ENCODE measurements at places on chromosomes 5 and 9. TPM values are rescaled to one million over a fixed set of nuclear protein-coding genes. Genes with fewer than 3 reads are reported as not detected.

SRD5A1 gene
- total RNA-seq = 16.2 TPM

FBXW11 gene
- total RNA-seq = 39.5 TPM

TTC16 gene
- total RNA-seq = 0.31 TPM

GNAQ gene
- 95.9 TPM for total RNA-seq

COL15A1 gene
- total RNA-seq = 11.2 TPM

FBN2 gene
- total RNA-seq = 1.6 TPM

SH2D3C gene
- total RNA-seq = 4.7 TPM

CENPH gene
- 1.6 TPM for total RNA-seq

KIF4B gene
- total RNA-seq = not detected

BTNL8 gene
- 39.2 TPM for total RNA-seq

IL5 gene
- total RNA-seq = not detected

CYLC2 gene
- not detected for total RNA-seq

MEIKIN gene
- not detected for total RNA-seq

Measured in mucosa of descending colon (tissue), 3 donors.